ENCODE measurements at places on chromosomes 1 and 21.

- no peak for DNase-seq
- no peaks in the 10 kb centered on the region for H3K4me1 ChIP-seq
- no peak overlapping the region for H3K27ac ChIP-seq
- no peaks in the 10 kb centered on the region for H3K36me3 ChIP-seq
Measured at GRCh38 chr1:7111853-7112252, 326.6 kb downstream of the CAMTA1 start.

- H3K27me3 ChIP-seq = no peaks in the 10 kb centered on the region
- no peaks in the 10 kb centered on the region for H3K4me1 ChIP-seq
Measured at GRCh38 chr1:3207217-3207848, 138.3 kb downstream of the PRDM16 start.

DNA sequence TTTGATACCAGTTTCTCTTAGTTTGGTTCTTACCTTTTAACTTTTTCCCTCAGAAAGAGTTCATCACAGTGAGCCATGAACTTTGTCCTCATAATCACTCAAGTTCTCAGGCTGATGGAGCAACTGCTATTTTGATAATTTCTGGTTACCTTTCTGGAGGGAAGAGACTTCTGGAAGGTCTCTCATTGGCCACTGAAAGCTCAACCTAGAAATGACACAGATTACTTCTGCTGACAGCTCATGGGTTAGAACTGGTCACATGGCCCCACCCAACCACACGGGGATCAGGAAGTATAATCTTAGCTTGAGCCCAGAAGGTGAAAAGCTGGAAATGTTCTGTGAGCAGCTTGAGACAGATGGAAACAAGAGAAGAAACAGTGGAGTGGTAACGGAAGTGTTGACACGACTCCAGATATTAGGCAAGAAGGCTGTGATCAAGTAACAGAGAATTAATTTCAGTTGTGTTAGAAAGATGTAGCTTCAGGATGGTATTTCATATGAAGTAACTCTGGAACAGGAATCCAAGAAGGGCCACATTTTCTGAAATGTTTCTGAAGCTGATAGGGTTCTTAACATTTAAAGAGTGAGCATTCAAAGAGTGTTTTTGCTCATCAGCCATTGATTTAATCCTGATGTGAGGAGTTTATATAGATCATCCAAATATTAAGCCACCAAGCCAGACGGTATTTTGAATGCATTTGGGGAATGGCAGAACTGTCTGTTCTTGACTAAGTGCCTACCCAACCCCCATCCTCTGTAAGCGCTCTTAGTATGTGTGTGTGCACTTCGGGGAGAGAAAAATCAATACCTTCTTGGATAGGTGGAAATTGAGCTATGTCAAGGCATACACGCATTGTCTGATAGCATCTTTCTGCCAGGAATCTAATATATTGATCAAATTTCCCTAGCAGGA is 21.9 kb upstream of the XPR1 start:
- H3K27ac ChIP-seq = no peak overlapping the region

- H3K4me1 ChIP-seq = no peaks in the 10 kb centered on the region
- H3K27me3 ChIP-seq = no peaks in the 10 kb centered on the region
- no peak overlapping the region for H3K27ac ChIP-seq
Measured at GRCh38 chr1:246333855-246334254, 173.2 kb downstream of the SMYD3 start.

DNA sequence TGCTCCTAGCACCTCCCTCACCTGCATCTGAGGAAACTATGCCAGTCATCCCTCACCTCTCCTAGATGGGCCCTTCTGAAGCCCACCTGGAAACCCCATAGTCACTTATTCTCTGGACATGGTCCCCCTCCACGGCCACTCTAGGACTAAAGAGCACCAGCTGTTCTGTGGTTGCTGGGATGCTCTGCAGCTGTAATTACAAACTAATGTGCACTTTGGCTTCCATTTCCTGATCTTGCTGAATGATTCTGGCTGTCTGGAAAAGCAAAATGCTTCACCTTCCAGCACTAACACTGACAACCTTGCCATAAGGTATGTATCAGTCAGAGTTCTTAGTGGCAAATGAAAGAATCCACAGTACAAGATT is 48.7 kb upstream of the PSEN2 start:
- H3K36me3 ChIP-seq = no peaks in the 10 kb centered on the region
- no peaks in the 10 kb centered on the region for H3K27me3 ChIP-seq
- H3K4me1 ChIP-seq = no peaks in the 10 kb centered on the region
- peak overlapping the region; percentile 78 for H3K27ac ChIP-seq

GRCh38 chr1:118618618-118619340 is 369.4 kb downstream of the TBX15 start:
- H3K27me3 ChIP-seq = no peaks in the 10 kb centered on the region
- H3K4me1 ChIP-seq = no peaks in the 10 kb centered on the region
- H3K36me3 ChIP-seq = no peaks in the 10 kb centered on the region
- no peak overlapping the region for H3K27ac ChIP-seq

DNA sequence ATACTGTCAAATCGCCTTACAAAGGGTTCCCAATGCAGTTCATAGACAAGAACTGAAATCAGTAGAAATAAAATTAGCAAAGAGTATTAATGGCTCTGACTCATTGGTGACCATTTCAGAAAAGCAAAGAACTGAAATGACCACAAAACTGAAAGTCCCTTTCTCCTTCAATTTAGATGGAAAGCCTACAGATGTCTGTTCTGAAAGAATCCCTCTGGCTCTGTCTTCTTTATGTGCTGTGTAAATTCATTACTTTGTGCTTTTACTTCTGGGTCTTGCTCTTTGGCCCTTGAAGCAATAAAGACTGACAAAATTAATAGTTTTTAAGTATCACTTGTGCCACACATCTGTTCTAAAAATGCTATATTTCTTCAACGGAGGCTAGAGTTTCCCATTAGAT is 62.7 kb upstream of the GPR89A start:
- H3K36me3 ChIP-seq = no peaks in the 10 kb centered on the region
- H3K4me1 ChIP-seq = no peaks in the 10 kb centered on the region
- no peak overlapping the region for H3K4me3 ChIP-seq
- no peak for DNase-seq

DNA sequence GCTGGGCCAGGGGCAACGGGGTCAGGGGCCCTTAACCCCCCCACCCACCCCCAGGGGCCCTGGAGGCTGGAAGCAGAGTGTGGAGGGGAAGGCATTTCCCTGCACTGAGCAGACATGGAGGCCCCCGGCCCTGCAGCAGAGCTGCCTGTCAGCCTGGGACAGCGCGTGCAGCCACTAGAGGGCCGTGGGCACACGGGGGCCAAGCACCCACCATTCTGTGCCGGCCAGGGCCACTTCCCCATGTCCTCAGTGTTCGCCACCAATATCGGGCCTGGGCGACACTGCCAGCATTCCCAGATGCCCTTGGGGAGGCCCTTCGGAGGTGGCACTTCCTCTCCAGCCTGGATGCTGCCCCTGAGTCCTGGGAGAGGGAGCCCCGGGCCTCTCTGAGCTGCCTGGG is 23.2 kb upstream of the ARHGEF16 start:
- no peak overlapping the region for H3K4me3 ChIP-seq
- no peaks in the 10 kb centered on the region for H3K36me3 ChIP-seq
- no peak overlapping the region for H3K27ac ChIP-seq
- no peaks in the 10 kb centered on the region for H3K4me1 ChIP-seq
- no peak for DNase-seq

DNA sequence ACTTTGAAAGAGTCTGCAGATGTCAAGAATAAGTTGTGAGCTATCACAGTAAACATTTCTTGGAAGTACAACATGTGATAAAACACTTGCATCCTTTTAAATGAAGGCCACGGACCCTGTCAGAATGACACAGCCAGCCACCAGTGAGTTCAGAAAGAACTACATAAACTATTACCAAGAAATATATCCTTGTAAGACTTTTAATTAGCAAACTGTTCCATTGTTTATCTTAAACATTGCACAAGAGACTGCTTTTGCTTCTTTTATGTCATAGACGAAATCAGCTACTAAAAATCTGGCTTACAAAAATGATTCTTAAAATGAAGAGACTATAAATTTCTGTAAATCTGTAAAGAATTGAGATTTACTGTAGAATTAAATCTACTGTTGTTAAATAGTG is 17.9 kb downstream of the LRRC7 start:
- DNase-seq = no peak
- H3K36me3 ChIP-seq = no peaks in the 10 kb centered on the region
- no peak overlapping the region for H3K4me3 ChIP-seq

GRCh38 chr1:213973129-213973528 is 14.6 kb upstream of the PROX1 start:
- H3K36me3 ChIP-seq = no peaks in the 10 kb centered on the region
- H3K4me3 ChIP-seq = no peak overlapping the region
- H3K27me3 ChIP-seq = peaks cover 24% of the 10 kb centered on the region
- H3K4me1 ChIP-seq = no peaks in the 10 kb centered on the region
- no peak overlapping the region for H3K27ac ChIP-seq

GRCh38 chr21:14491269-14491681 is 54.8 kb downstream of the SAMSN1 start:
- H3K4me3 ChIP-seq = no peak overlapping the region
- DNase-seq = no peak
- H3K36me3 ChIP-seq = peaks cover 27% of the 10 kb centered on the region
- no peaks in the 10 kb centered on the region for H3K27me3 ChIP-seq
- H3K27ac ChIP-seq = no peak overlapping the region

- no peaks in the 10 kb centered on the region for H3K27me3 ChIP-seq
- no peaks in the 10 kb centered on the region for H3K36me3 ChIP-seq
Measured at GRCh38 chr1:5333291-5333690, 658.9 kb downstream of the NPHP4 start.

- H3K4me3 ChIP-seq = peak overlapping the region; percentile 74
- H3K27ac ChIP-seq = peak overlapping the region; percentile 98
- peaks cover 3% of the 10 kb centered on the region for H3K36me3 ChIP-seq
- no peaks in the 10 kb centered on the region for H3K27me3 ChIP-seq
Measured at GRCh38 chr21:32413015-32413504, 554 bp downstream of the EVA1C start.

DNA sequence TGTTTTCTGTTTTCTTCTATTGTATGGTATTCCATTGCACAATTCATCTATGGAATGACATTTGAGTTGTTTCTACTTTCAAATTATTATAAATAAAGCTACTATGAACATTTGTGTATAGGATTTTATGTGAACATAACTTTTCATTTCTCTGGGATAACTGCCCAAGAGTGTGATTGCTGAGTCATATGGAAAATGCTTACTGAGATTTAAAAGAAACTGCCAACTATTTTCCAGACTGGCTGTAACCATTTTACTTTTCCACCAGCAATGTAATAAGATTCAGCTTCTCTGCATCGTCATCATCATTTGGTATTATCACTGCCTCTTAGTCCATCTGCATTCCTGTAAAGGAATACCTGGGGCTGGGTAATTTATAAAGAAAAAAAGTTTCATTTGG is 779.6 kb upstream of the PRMT6 start:
- DNase-seq = no peak
- no peak overlapping the region for H3K4me3 ChIP-seq
- H3K27me3 ChIP-seq = no peaks in the 10 kb centered on the region
- no peak overlapping the region for H3K27ac ChIP-seq

GRCh38 chr1:168031627-168032026 is 94.8 kb upstream of the MPC2 start:
- no peaks in the 10 kb centered on the region for H3K4me1 ChIP-seq
- no peaks in the 10 kb centered on the region for H3K36me3 ChIP-seq
- H3K27me3 ChIP-seq = no peaks in the 10 kb centered on the region
- H3K27ac ChIP-seq = no peak overlapping the region
- no peak for DNase-seq

- DNase-seq = no peak
- H3K27ac ChIP-seq = no peak overlapping the region
Measured at GRCh38 chr1:203644191-203644590, 17.6 kb downstream of the ATP2B4 start.

DNA sequence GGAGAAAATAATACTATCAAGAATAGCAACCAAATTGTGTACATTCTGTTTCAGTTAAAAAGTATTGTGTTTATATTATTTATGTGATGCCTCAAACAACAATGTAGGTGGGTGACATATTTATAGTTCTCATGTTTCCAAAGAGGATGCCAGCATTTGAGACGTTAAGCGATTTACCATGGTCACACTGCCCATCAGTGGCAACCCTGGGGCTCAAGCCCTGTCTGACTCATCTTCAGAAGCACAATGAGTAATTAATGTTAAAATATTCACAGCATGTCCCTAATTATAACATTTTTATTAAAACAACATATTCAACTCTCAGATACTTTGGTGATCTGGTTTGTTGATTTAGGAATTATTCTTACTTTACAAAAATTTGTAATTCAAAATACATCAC is 409.4 kb downstream of the BRINP3 start:
- no peak overlapping the region for H3K27ac ChIP-seq
- no peaks in the 10 kb centered on the region for H3K4me1 ChIP-seq
- H3K4me3 ChIP-seq = no peak overlapping the region
- H3K36me3 ChIP-seq = no peaks in the 10 kb centered on the region
- H3K27me3 ChIP-seq = no peaks in the 10 kb centered on the region
- DNase-seq = no peak

- H3K27me3 ChIP-seq = no peaks in the 10 kb centered on the region
- no peak overlapping the region for H3K4me3 ChIP-seq
- no peaks in the 10 kb centered on the region for H3K4me1 ChIP-seq
- no peak for DNase-seq
Measured at GRCh38 chr1:234484218-234484617, 5.2 kb upstream of the TARBP1 start.

GRCh38 chr21:35933466-35933865 is 126.9 kb downstream of the SETD4 start:
- DNase-seq = no peak
- no peak overlapping the region for H3K4me3 ChIP-seq
- H3K27me3 ChIP-seq = no peaks in the 10 kb centered on the region
- H3K36me3 ChIP-seq = no peaks in the 10 kb centered on the region
- H3K4me1 ChIP-seq = peaks cover 25% of the 10 kb centered on the region

All from left lung (tissue), 14 donors.